GF-D8 (cell line): ENCODE measurements at places on chromosomes 13 and 19.
A peak's percentile ranks its signal among the peaks of the same experiment; 100 is the strongest.

GRCh38 chr19:45952686-45953505 is 20.8 kb downstream of the NOVA2 start:
- no peak for DNase-seq

- no peak for DNase-seq
Observed at GRCh38 chr13:111080642-111081041, 34.5 kb upstream of the ARHGEF7 start.

DNA sequence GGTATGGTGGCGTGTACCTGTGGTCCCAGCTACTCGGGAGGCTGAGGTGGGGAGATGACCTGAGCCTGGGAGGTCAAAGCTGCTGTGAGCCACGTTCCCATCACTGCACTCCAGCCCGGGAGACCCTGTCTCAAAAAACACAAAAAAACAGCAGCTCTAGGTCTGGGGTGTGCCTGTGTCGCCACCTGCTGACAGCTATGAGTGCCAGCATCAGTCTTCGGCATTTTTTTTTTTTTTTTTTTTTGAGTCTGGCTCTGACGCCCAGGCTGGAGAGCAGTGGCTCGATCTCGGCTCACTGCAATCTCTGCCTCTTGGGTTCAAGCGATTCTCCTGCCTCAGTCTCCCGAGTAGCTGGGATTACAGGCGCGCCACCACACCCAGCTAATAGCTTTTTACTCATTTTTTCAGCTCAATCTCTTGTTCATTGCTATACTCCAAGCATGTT is 10.1 kb downstream of the AP2S1 start:
- DNase-seq: no peak

GRCh38 chr13:27054760-27055159 is 116.9 kb downstream of the USP12 start:
- peak; percentile 70 for DNase-seq

- no peak for DNase-seq
Observed at GRCh38 chr13:105492216-105492615, 1043.2 kb downstream of the EFNB2 start.

GRCh38 chr19:44891016-44891882 is at the start of gene TOMM40:
TOMM40 (plus strand) TSS chr19:44891254; CDS start chr19:44891416, 162 bp downstream.
- no peak for DNase-seq

GRCh38 chr19:14167576-14168138 is 31.3 kb upstream of the ASF1B start:
- no peak for DNase-seq

- DNase-seq: no peak
Observed at GRCh38 chr13:92602560-92602959, 624.0 kb upstream of the GPC6 start.

DNA sequence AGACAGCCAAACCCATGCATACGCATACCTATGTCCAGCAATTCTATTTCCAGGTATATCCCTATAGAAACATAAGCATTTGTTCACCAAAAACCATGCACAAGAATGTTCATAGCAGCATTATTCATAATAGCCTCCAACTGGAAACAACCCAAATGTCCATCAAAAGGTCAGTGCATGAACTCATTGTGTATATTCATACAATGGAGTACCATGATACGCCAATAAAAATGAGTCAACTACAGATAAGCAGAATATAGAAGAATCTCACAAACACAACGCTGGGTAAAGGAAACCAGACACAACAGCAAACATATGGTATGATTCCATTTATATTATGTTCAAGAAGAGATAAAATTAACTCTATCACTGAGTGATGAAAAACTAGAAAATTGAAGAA is 23.8 kb downstream of the DEDD2 start:
- no peak for DNase-seq

DNA sequence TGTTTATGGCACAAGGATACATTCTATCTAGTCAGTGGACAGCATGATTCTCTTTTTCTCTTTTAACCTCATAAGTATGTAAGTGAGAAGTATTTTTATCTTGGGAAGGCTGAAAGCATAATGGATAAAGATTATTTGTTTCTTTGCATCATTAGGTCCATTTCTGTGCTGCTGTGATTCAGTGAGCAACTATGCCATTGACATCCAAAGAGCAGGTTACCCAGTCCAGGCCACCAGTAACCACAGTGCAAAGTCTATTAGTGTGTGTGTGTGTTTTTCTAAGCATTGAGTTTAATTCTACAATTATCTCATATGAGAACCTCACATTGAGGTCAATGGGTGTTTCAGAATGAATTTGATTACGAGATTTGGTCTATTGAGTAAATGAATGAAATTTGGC is 158.8 kb upstream of the DACH1 start:
- DNase-seq: no peak

GRCh38 chr13:46184277-46184699 is 2.3 kb upstream of the LCP1 start:
- DNase-seq: peak; percentile 59

- no peak for DNase-seq
Observed at GRCh38 chr13:20460761-20461160, 64.9 kb downstream of the CRYL1 start.

DNA sequence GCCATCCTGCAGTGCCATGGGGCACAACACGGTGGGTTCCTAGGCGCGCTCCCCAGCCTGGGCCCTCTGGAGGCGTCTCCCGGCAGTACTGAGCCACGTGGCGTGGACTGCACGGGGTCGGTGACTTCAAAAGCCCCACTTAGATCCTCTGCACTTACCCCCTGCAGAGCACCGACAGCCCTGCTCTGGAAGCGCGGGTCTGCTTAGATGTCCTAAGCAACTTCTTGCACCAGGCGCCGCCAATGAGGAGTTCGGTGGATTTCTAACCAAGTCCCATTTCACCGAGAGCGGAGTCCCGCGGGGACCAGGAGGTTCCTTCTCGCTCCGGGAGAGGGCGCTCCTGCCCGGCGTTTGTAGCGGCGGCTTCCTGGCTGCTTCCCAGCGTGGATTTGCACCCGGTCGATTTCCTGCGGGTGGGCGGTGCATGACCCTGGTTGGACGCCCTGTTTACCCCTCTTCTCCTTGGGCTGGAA is 25.2 kb upstream of the ZNF845 start:
- DNase-seq: no peak

GRCh38 chr13:77980592-77980991 is 62.0 kb upstream of the EDNRB start:
- no peak for DNase-seq

DNA sequence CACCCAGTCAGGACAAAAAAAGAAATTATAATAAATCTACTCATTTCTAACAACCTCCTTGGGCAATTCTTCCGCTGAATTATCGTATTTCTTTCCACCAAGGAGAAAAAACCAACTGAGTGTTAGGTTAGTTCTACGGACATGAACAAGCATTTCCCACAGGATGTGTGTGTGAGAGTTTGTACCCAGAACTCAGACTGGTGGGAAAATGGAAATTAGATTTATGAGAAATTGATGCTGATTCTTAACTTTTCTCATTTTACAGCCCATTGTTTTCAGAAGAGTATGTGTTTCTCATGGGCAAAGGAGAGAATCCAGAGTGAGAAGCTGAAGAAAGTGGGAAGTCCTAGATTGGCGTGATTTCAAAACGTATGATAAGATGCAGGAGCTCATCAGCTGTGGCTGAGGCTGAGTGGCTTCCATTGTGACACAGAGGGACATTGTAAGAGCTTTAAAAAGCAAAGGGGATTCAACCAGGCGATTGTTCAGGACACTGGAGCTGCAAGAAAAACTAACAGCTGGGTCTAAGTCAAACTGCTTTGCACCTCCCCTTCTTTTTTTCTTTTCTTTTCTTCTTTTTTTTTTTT is 184.7 kb upstream of the ARGLU1 start:
- no peak for DNase-seq

DNA sequence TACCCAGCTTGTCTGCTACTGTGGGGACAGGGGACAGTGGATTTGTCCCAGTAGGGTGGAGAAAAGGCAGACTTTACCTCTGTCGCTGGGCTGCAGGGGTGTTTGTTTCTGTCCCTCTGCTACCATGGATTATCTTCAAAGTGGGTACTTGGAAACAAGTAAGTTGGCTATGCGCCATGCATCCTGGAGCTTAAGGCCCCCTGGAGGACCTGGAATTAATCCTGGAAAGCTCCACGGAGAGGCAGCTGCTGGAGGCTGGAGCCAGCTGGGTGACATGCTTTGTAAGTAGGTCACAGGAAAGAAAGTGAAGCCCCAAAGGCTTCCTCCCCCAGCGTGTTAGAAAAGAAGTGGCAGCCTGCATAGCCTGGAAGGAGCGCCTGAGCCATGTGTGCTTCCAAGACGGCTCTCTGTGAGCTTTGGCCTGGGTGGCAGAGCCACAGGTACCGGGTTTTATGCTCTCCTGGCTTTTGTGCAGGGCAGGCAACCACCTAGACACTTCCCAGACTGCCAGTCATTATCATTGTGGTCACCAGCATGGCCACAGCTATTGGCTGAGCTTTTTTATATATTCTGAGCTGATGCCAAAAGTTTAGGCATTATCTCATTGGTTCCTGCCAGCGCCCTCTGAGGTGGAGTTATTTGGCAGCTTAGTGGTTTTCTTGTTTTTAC is 9.5 kb downstream of the B3GLCT start:
- DNase-seq: no peak

DNA sequence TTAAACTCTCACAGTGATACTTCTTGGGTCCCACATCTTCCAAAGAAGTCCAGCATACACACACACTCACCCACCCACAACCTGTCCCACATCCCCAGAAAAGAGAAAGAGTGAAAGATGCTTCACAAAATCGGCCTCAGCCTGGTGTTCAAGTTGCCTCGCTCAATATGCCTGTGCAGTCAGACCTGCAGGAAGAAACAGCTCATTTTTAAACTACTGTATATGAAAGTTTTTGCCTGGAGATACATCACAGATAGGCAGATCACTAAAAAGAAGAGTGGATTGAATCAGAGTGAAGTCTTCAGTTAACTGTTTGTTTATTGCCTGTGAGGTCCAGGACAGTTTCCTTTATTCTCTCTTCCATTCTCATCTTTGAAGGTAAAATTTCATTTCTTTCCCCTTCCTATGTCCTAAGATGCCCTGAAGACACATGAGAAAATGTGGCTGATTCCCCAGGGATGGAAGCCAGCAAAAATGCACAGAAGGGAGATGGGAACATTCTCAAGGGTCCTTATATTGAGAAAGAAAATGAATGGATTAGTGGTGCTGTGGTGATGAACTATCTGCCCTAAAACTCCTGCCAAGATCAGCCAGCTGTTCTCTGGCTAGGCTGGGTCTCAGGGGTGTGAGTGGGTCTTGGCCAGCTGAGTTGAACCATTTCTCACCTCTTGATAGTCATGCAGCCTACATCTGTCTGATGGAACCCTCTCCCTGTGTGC is 259.0 kb downstream of the ITGBL1 start:
- no peak for DNase-seq

GRCh38 chr13:99033814-99034213 is 56.0 kb upstream of the DOCK9 start:
- no peak for DNase-seq

DNA sequence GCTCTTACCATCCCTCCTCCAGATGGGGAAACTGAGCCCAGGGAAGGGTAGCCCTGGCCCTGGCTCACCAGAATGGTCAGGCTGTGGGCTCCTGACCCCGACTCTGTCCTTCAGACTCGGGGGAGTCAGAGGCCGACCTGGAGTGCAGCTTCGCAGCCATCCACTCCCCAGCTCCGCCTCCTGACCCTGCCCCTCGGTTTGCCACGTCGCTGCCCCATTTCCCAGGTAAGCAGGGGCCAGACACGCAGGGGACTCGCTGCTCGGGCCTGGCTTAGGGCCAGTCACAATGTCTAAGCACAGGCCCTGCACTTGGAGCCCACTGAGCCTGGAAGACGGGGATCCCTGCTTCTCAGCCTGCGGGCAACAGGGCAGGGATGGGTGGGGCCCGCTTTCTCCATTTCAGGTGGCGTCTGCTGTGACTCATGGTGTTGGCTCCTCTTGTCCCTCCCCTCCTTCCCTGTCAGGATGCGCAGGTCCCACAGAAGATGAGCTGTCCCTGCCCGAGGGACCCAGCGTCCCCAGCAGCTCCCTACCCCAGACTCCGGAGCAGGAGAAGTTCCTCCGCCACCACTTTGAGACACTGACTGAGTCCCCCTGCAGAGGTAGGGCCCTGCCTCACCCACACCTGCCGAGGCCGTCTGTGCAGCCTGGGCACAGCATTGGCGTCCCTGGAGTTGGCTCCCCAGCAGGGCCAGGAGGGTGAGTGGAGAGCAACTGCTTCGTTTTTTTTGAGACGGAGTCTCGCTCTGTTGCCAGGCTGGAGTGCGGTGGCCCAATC is 9.2 kb upstream of the OVOL3 start:
- DNase-seq: no peak

GRCh38 chr19:36169084-36169760 is 17.0 kb upstream of the COX7A1 start:
- no peak for DNase-seq
